GM23248 (cell line): ENCODE measurements at places on chromosomes 2 and 18. TPM values are rescaled to one million over a fixed set of nuclear protein-coding genes. Genes with fewer than 3 reads are reported as not detected.

GRCh38 chr2:190701586-190701985 lies 52.7 kb downstream of the NAB1 start:
- DNase-seq = no peak

GRCh38 chr2:220932041-220932440 lies 640.1 kb downstream of the EPHA4 start:
- peak; percentile 49 for DNase-seq

GRCh38 chr2:209424199-209424701 lies 403 bp downstream of the MAP2 start:
- peak; percentile 12 for DNase-seq

The DOK1 gene
- total RNA-seq = 32.2 and 40.3 TPM in 2 replicates

DNA sequence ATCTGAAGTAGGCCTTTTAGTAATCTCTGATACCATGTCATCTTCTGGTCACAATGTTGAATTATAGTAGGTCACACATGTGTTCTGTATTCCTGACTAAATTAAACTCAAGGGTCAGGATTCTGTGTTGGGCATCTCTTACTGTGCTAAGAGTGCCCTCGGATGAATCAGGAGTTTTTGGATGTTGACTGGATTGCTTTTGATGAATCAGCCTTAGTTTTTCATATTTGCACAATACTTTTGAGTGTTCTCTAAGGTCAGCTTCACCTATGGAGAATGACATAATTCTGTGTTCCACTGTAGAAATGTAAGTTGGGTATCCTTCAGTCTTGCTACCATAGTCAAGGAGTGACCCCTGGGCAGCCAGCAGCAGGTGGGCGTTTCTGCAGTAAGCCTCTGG lies 190.1 kb downstream of the PTPRM start:
- DNase-seq = peak; percentile 67

GRCh38 chr2:216302981-216303676 lies 69.2 kb downstream of the MARCHF4 start:
- peak; percentile 63 for DNase-seq

The DGKD gene
- total RNA-seq = 4.0 and 5.1 TPM in 2 replicates

The MYO3B gene
- total RNA-seq = 0.11 TPM in 1 of 2 replicates, not detected in the other

The CIDEA gene
- not detected in 2 replicates for total RNA-seq

- no peak for DNase-seq
Measured at GRCh38 chr18:50027996-50028395, 167.0 kb downstream of the MYO5B start.

GRCh38 chr2:241064802-241065354 lies 37.2 kb downstream of the MTERF4 start:
- DNase-seq = no peak

DNA sequence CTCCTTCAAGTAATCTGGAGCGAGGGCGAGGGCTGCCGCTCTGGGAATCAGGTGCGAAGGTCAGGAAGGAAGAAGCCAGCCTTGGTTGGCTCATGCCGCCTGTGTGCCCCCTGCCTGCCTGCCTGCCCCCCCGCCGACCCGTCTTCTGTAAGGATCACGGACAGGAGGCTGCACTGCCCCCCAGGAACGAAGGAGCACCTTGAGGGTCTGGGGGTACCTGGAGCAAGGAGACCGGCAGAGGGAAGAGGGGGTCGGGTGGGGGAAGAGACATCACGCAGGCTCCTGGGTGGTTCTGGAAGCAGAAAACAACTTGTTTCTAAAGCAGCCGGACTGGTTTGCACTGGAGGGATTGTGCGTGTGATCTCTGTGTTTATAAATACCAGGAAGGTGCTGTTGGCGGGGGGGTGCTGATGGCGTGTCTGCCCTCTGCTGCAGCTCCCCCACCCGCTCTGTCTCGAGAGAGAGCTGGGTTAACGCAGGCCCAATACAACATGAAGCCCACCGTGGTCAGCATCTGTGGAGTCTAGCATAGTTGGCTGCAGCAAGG lies 1.7 kb downstream of the FOSL2 start:
- DNase-seq = peak; percentile 82

DNA sequence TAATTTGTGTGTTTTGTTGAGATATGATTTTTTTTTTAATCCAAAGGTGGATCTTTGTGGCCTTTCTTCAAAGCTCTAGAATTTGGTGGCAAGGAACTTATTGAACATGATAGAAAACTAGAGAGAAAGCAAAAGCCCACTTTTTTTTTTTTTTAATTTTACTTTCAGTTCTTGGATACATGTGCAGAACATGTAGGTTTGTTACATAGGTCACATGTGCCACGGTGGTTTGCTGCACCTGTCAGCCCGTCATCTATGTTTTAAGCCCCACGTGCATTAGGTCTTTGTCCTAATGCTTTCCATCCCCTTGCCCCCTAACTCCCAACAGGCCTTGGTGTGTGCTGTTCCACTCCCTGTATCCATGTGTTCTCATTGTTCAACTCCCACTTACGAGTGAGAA lies 135.9 kb downstream of the RHBDD1 start:
- no peak for DNase-seq

DNA sequence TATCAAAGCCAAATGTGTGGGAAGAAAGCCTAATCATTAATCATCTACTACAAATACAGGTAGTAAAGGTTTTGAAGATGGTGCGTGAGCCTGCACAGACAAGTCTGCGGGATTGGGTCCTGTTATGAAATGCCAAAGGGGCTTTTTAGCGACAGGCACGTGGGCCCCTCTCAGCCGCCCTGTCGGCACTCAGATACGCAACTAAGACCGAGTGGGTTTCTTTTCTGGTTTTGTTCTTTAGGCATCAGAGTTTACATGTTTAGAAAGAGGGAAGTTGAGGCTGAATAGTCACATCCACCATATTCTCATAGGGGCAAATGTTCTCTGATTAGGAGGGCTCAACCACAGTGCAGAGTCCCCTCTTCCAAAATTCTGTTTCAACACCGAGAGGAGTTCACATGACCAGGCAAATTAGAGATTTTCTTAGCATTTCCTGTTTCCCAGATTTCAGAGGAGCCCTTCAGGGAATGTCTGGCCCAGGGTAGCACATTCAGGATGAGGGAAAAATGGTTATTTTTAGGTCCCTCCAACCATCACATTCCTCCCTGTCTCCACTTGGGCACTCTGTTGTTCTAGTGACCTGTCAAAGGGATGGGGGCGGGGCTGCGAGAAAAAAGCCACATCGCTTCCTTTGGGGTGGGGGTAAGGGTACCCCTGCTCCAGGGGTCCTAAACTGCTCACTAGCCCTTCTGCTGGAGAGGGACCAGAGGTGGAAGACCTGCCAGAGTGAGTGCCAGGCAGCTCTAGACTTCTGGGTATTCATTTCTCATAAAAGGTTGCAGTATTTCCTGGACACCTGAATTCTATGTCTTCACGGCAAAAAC lies 159.2 kb downstream of the BCL2 start:
- DNase-seq = no peak

GRCh38 chr2:144747571-144747970 lies 227.7 kb upstream of the ZEB2 start:
- DNase-seq = no peak

The ZEB2 gene
- 36.4 and 46.8 TPM in 2 replicates for total RNA-seq

The POTEC gene
- total RNA-seq = not detected in 2 replicates

DNA sequence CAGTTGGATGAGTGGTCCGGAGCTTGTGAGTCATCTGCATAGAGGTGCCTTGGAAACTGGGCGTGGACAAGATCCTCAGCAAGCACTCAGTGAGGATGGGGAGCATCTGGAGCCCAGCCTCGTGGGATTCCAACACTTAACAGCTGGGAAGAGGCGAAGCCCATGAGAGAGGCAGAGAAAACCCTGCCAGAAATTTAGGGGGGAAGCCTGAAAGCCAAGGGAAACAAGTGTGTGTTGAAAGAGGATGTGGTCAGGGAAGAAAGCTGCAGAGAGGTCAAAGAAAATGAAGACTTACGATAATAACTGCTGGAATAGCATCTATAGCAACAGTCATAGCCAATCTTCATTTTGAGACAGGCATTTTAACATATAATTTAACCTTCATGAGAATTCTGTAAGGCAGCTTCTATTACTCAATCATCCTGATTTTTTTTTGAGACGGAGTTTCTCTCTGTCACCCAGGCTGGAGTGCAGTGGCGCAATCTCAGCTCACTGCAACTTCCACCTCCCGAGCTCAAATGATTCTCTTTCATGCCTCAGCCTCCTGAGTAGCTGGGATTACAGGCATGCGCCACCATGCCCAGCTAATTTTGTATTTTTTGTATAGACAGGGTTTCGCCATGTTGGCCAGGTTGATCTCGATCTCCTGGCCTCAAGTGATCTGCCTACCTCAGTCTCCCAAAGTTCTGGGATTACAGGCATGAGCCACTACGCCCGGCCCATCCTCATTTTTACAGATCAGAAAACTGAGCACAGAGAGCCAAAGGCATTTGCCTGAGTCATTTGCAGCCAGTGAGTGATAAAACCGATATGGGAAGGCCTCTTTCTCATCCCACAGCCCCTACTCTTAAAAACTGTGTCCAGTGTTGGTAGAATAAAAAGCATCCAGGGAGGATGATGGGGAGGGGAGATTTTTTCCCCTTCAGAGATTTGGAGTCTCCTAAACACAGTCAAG lies 214.4 kb upstream of the EPAS1 start:
- peak; percentile 90 for DNase-seq

The PDE1A gene
- 1.9 and 16.3 TPM in 2 replicates for total RNA-seq

GRCh38 chr2:2272841-2273240 lies 58.2 kb downstream of the MYT1L start:
- no peak for DNase-seq

The LRATD1 gene
- total RNA-seq = 0.63 and 1.2 TPM in 2 replicates

DNA sequence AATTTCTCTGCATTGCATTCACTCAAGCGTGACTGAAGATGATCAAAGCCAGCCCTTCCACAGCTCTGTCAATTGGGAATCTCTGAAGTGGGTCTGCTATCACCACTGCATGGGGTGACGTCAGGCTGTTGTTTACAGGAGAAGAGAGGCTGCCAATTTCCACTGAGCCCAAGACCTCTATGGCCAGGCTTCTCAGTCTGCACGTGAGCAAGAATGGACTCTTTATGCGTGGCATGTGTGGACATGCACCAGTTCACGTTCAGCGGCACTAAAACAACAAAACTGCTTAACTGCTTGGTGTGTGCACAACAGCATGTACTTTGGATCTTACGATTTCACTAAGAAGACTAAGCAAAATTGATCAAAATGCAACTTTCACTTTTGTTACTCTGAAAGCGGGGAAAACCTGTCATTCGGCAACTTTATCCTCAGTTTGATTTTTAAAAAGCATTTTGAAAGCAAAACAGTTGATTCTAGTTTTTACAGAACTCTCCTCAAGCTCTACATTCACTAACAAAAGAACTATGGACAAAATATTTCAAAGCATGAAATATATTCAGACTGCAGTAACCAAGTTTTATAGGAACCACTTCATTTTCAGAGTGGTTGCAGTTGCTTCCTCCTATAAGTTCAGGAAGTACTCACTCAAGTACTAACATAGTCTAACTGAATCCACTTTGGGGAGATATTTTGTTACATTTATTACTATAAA lies 77.0 kb upstream of the SERTAD2 start:
- DNase-seq = peak; percentile 92

The TOGARAM2 gene
- total RNA-seq = not detected in 2 replicates

DNA sequence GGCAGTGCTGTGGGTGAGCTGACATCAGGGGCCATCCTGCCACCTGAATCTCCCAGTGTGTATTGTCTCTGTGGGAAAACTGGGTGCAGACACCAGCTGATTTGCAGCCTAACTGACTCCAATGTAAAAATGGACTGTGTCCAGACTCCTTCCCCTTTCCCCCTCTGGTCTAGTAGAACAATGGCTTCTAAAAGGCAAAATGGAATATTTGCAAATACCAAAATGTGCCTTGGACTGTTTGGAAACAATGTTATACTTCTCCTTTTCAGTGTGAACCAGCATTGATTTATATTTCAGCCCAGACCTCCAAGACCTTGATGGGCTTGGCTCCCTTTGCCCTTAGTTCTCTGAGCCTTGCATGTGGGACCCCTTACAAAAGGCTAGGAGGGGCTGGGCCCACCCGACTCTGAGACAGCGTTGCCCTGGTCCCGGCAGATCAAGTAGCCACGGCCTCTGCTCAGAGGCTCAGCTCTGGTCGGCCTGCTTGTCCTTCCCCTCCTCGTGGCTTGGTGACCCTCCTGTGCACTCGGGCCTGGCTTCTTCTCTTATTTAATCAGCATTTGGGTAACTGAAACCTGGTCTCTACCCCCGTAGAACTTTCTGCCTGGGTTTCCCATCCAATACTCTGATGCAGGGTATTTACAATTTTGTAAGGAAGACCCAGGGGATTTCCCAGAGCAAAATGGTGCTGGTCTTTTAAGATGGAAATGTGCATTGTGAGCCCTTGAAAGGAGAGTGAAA lies 18.0 kb upstream of the ACKR3 start:
- DNase-seq = no peak

DNA sequence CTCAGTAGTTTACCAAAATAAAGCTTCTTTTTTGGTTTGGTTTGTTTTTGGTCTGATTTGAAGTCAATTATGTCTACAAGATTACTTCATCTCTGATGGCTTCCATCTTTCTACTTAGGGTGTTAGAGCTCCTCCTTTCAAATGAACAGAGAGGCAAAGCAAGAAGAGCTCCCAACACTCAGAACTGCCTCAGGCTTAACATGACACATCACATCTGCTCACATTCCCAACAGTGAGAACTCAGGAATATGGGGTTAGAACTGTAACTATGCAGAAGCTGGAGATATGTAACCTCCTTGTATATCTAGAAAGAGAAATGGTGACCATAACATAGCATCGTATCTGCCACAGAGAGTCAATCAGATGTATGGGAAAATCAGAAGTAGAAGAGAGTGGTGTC lies 11.4 kb upstream of the LRATD1 start:
- no peak for DNase-seq

DNA sequence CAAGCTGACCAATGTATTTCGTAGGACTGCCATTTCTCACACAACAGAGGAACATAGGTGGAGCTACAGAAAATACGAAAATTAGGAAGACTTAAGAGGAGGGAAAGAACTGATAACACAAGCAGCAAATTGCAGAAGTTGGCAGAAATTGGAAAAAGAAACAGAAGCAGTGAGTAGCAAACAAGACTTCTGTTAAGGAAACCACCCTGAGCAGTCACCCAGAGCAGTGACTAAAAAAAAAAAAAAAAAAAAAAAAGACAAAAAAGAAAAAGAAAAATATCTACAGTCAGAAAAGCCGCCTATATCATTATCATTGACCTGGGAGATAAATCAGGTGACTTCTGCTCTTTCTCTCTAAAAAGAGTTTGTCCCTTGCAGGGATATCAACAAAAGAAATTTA lies 21.4 kb downstream of the STK17B start:
- DNase-seq = no peak

The TFCP2L1 gene
- not detected in 2 replicates for total RNA-seq

The DNAH6 gene
- total RNA-seq = 0.11 TPM in 1 of 2 replicates, not detected in the other

DNA sequence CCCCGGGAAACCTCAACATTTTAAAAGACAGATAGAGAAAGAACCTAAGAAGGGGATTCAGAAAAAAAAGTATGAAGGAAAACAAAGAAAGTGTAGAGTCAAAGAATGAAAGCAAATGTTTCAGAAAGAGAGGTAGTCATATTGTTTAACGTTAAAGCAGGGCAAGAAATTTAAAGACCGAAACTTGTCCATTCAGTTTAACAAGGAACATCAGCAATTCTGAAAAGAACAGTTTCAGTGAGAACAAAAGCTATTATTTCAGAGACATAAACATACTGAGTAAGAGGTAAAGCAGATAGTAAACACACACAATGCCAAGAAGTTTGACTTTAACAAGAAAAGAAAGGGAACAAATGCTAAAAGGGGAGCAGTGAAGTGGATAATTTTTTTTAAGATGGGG lies 41.1 kb downstream of the MBD2 start:
- no peak for DNase-seq

The MAPK4 gene
- 0.22 TPM in 1 of 2 replicates, not detected in the other for total RNA-seq

- no peak for DNase-seq
Measured at GRCh38 chr2:157559461-157559860, 69.2 kb downstream of the ACVR1C start.

- no peak for DNase-seq
Measured at GRCh38 chr2:12948961-12949353, 232.2 kb downstream of the TRIB2 start.

GRCh38 chr2:26843041-26843440 lies 4.9 kb upstream of the DPYSL5 start:
- DNase-seq = no peak

GRCh38 chr18:24491927-24492834 lies 31.7 kb downstream of the HRH4 start:
- DNase-seq = no peak
